ENCODE measurements at places on chromosomes 11 and 22. TPM values are rescaled to one million over a fixed set of nuclear protein-coding genes. Genes with fewer than 3 reads are reported as not detected.
A peak's percentile ranks its signal among the peaks of the same experiment; 100 is the strongest.

DNA sequence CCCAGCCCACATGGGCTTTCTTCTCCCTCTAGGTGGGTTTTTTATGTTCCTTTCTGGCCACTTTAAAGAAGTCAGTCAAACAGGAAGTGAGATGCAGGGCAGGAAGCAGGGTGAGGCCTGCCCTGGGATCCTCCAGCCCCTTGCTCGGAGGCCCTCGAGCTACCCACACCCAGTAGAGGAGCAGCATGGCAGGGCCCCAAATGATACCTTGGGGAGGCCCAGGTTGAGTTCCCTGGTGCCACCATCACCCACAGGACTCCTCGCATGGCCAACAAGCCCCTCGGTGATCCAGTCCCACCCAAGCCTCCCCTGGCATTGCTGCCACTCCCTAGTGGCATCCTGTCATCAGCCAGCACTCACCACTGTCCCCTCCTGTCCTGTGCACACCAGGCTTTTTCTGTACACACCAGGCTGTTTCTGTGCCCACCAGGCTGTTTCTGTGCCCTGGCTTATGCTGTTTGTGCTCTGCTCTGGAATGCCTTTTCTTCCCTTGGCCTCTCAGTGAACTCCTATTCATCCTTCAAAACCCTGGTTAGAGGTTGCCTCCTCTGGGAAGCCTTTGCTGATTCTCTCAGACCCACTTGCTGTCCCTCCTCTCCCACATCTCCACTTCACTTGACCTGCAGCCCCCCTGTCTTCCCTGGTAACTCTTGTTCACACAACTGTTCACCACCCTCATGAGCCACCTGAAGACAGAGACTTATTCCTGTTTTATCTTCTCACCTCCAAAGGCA is 3.1 kb upstream of the PTGDR2 start:
- H3K27ac ChIP-seq = no peak overlapping the region
- H3K36me3 ChIP-seq = no peaks in the 10 kb centered on the region
- no peaks in the 10 kb centered on the region for H3K27me3 ChIP-seq
- peak; percentile 45 for DNase-seq
- H3K4me3 ChIP-seq = no peak overlapping the region

- peak; percentile 21 for DNase-seq
- no peak overlapping the region for H3K27ac ChIP-seq
- H3K4me3 ChIP-seq = no peak overlapping the region
- H3K4me1 ChIP-seq = no peaks in the 10 kb centered on the region
- no peaks in the 10 kb centered on the region for H3K27me3 ChIP-seq
Observed at GRCh38 chr11:16086229-16086819, 270.0 kb downstream of the SOX6 start.

DNA sequence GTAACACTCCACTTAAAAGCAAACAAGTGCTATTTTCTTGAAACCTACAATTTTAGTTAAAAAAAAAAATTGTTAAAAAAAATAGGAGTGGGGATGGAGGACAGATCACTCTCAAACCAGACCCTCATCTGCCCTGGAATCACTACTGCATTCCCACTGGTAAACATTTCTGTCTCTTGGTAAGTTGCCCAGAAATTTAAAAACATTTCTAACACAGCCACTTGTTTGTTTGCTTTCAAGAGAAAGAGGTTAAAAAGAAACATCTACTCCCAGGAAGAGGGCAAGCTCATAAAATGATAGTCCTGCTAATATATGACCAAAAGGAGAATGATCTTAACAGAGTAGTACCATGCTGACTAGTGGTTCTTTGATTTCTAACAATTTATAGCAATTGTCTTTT is 83.3 kb downstream of the SGSM3 start:
- H3K27ac ChIP-seq = no peak overlapping the region
- DNase-seq = no peak
- no peaks in the 10 kb centered on the region for H3K36me3 ChIP-seq

DNA sequence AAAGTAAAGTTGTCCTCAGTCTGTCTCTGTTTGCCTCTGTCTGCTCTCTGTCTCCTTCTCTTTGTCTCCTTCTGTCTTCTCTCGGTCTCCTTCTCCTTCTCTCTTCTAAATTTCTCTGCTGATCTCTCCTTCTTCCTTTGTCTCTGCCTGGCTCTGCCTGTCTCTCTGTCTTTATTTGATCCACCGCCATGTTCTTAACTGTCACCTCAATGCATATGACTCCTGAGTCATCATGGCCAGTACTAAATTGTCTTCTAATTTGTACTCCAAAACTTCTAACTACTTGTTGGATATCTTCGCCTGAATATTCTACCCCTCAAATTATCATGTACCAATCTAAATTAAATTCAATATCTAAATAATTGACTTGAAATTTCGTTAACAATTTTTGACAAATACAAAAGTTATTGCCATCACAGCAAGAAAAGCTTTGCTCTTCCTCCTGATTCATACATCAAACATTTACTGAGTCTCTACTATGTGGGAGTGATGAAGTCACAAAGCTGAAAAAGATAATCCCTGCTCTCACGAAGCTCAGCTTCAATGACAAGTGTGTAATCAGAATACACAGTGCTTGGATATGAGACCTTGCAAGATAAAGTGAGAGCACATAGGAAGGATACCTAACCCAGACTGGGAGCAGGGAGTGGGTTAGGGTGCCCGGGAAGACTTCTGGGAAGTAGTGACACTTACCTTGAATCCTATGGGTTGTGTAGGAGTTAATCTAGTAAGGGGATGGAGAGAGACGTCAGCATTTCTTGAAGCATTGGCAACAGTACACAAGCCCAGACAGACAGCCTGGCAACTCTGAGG is 193.0 kb downstream of the MAML2 start:
- no peaks in the 10 kb centered on the region for H3K36me3 ChIP-seq
- H3K4me3 ChIP-seq = no peak overlapping the region
- H3K27ac ChIP-seq = no peak overlapping the region

DNA sequence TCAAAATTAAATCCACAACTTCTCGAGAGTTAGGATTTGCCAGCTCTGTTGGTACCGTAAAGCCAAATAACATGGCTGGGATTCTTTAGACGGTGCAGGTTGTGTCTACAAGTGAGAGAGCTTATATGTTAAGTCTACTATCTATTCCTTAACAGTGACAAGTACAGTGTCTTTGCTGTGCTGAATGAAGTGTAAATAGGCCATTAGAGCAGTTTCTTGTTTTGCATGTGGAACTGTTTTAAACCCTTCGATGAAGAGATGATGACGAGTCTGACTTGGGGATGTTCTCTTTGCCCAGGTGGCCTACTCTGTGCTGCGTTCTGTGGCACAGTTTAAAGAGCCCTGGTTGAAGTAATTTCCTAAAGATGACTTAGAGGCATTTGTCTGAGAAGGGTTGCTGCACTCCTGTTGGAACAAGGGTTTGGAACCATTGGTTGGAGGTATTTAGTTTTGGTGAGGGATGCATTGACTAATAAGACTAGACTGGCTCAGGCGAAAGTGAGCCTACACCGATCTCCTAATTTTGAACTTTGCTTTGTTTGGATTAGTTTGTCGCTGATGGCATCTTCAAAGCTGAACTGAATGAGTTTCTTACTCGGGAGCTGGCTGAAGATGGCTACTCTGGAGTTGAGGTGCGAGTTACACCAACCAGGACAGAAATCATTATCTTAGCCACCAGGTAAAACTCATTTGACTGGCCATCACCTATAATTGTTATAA is 988 bp downstream of the RPS3 start:
- H3K27ac ChIP-seq = no peak overlapping the region
- no peaks in the 10 kb centered on the region for H3K27me3 ChIP-seq
- no peak for DNase-seq
- H3K4me3 ChIP-seq = peak overlapping the region; percentile 55
- no peaks in the 10 kb centered on the region for H3K4me1 ChIP-seq
- peaks cover 2% of the 10 kb centered on the region for H3K36me3 ChIP-seq

DNA sequence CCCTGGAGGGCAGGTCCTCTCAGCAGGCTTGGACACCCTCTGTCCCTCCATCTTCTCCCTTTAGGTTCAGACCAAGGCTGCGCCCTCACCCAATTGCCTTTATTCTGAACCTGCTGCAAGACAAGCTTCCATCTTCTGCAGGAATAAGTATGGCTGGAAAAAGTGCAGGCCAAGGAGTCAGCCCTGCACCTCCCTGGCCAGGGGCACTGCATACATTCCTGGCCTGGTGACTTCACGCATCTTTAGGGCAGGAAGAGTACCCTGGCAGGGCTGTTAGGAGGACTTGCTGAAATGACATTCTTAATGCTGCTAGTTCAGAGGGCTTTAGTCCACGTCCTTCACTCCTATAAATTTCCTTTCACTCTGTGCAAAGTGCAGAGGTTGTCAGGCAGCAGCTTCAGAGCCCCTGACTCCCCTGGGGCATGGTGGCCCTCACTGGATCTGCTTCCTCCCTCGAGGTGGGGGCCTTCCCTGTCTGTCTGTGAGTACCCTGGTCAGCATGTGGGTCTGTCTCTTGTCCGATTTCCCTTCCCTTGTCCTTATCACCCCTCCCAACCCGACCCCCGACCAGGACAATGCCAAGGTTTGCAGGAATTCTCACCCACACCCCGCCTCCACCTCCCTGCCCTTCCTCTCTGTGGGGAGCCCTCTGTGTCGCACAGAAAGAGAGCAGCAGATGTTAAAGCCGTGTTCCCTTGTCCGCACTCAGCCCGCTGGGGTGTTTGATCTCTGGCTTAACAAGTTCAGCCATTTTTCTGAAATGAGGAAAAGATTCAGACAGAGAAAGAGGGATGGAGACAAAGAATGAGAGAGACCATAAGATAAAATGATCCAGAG is 124.5 kb upstream of the SYT13 start:
- no peak overlapping the region for H3K27ac ChIP-seq
- H3K4me3 ChIP-seq = no peak overlapping the region
- H3K36me3 ChIP-seq = no peaks in the 10 kb centered on the region
- DNase-seq = no peak
- no peaks in the 10 kb centered on the region for H3K4me1 ChIP-seq
- H3K27me3 ChIP-seq = no peaks in the 10 kb centered on the region

DNA sequence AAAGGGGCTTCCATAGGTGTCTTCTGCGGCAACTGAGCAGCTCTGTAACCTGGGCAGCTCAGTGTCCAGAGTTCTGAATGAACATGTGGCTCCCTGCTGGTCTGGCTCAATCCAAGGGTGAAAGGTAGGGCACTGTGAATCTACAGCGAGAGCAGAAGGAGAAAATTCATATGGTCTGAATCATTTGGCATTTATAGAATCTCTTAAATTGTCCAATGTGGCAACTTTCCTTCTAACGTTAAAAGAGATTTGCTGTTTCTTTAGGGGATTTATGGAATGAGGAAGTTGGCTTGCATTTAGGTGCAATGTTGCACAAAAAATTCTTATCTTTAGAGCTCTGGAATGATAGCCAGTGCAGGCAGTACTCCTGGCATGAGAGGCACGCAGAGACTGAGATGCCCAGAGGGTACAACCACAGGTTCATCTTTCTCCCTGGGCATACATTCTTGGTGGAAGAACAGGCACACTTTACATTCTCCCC is 17.0 kb downstream of the ATXN10 start:
- no peak overlapping the region for H3K27ac ChIP-seq
- no peaks in the 10 kb centered on the region for H3K36me3 ChIP-seq
- no peak overlapping the region for H3K4me3 ChIP-seq

GRCh38 chr11:89545691-89546090 is 54.5 kb upstream of the NOX4 start:
- no peaks in the 10 kb centered on the region for H3K36me3 ChIP-seq
- DNase-seq = no peak
- no peaks in the 10 kb centered on the region for H3K27me3 ChIP-seq
- H3K4me3 ChIP-seq = no peak overlapping the region
- H3K4me1 ChIP-seq = no peaks in the 10 kb centered on the region

DNA sequence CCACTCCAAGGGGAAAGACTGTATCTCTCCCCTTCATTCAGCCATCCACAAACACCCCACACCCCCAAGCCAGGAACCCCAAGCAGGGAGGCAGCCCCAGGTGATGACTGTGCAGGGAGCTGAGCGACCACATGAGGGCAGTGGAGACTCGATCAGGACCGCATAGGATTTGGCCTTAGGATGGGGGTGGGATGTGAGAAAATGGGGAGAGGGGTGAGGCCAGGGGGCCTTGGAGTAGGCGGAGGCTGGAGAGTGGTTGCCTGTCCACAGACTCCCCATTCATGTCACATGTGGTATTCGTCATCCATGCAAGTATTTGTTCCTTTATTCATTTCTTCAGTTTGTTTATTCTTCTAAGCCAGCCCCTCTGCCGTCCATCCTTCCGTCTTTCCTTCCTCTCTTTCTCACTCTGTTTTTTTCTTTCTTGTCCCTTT is 2.7 kb upstream of the RHOD start:
- H3K27me3 ChIP-seq = no peaks in the 10 kb centered on the region

- no peak overlapping the region for H3K27ac ChIP-seq
- H3K4me3 ChIP-seq = no peak overlapping the region
- no peaks in the 10 kb centered on the region for H3K4me1 ChIP-seq
Observed at GRCh38 chr22:17400305-17400704, 31.0 kb downstream of the CECR2 start.

DNA sequence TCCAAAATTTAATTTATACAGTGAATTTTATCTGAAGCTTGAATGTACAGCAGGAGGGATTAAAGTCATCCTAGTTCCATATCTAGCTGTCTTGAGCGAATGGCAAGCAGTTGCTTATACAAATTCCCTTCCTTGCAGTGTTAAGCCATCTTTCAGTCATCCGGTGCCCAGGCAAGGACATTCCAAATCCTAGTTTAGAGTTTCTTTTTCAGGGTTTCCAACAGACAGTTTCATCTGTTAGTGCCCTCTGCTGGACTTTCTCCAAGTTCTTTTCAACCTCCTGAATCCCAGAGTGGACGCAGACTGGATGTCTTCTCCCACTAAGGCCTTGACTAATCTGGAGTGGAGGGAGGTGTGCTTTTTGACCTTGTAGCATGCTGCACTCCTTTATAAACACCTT is 45.4 kb downstream of the GRAMD1B start:
- H3K27ac ChIP-seq = no peak overlapping the region
- no peaks in the 10 kb centered on the region for H3K4me1 ChIP-seq
- H3K4me3 ChIP-seq = no peak overlapping the region

DNA sequence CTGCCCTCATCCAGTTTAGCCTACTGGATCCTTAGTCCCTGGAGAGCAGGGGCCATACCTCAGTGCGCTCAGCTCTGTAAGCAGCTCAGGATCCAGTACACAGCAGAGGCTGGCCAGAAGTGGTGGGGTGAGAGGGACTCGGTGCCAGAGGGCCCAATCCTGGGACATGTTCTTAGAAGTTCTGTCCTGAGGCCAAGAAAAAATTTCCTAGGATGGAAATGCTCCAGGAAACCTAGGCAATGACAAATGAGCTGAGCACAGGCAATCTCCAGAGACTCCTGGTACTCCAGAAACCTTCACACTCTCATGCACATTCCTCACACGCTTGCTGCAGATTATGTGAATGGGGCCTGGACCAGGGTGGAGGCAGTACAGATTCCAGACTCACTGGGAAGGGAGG is 89.6 kb downstream of the SERGEF start:
- H3K27ac ChIP-seq = no peak overlapping the region
- H3K27me3 ChIP-seq = no peaks in the 10 kb centered on the region

Gene MUC5AC
- not detected for total RNA-seq

Gene MS4A6A
- total RNA-seq = 76.9 TPM

Gene TBX1
- total RNA-seq = 5.6 TPM

Gene P2RY2
- 2.9 TPM for total RNA-seq

Gene KRTAP5-7
- 0.63 TPM for total RNA-seq

Gene SPI1
- total RNA-seq = 56.0 TPM

Gene LIF
- total RNA-seq = 6.6 TPM

Measured in aorta (tissue), 5 donors.